Breast epithelium (tissue), 4 donors: ENCODE measurements at places on chromosomes 7 and 10.
A peak's percentile ranks its signal among the peaks of the same experiment; 100 is the strongest.

- no peaks in the 10 kb centered on the region for H3K36me3 ChIP-seq
- no peak for DNase-seq
- no peaks in the 10 kb centered on the region for H3K27me3 ChIP-seq
- no peaks in the 10 kb centered on the region for H3K4me1 ChIP-seq
- H3K27ac ChIP-seq = no peak overlapping the region
Observed at GRCh38 chr10:16603308-16603707, 81.6 kb upstream of the C1QL3 start.

- no peaks in the 10 kb centered on the region for H3K27me3 ChIP-seq
- H3K4me1 ChIP-seq = no peaks in the 10 kb centered on the region
- no peak overlapping the region for H3K27ac ChIP-seq
- no peak overlapping the region for H3K4me3 ChIP-seq
- no peak for DNase-seq
Observed at GRCh38 chr7:21565614-21566013, 22.8 kb downstream of the DNAH11 start.

DNA sequence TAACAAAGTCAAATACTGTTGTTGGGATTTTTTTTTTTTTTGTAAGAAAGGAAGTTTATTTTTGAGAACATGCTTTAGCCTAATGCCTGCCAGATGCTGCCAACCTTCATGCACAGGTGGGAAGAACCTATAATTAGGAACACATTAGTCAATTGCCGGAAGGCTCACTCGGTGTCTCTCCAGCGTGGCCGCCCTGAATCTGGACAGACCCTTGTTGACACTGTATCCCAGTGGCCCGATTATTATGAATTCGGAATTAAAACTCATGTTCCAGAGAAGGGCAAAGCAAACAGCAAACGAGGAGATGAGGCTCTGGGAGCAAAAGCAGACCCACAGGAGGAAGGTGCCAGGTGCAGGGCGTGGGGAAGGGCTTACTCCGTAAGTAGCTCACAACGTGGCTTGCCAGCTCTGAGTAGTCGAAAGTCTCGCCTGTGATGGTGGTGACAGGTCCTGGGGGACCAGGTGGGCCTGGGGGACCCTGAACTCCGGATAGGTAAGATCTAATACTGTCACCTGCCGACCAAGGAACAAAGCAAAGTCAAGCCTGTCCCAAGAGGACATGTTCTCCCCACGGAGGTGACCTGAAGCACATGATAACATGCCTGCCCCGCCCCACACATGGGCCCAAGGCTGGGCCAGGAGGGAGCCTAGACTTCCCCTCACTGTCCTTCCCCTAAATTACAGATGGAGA lies 48.3 kb downstream of the COL17A1 start:
- no peak for DNase-seq
- H3K27ac ChIP-seq = no peak overlapping the region
- no peaks in the 10 kb centered on the region for H3K36me3 ChIP-seq
- H3K4me1 ChIP-seq = no peaks in the 10 kb centered on the region
- H3K4me3 ChIP-seq = no peak overlapping the region

- no peak overlapping the region for H3K4me3 ChIP-seq
- no peak for DNase-seq
- H3K36me3 ChIP-seq = no peaks in the 10 kb centered on the region
- no peak overlapping the region for H3K27ac ChIP-seq
Observed at GRCh38 chr7:91291902-91292301, 27.7 kb downstream of the FZD1 start.

GRCh38 chr10:62381385-62382102 lies 7.4 kb downstream of the ZNF365 start:
- no peak for DNase-seq
- no peaks in the 10 kb centered on the region for H3K4me1 ChIP-seq
- H3K36me3 ChIP-seq = no peaks in the 10 kb centered on the region
- H3K4me3 ChIP-seq = no peak overlapping the region
- H3K27ac ChIP-seq = peak overlapping the region; percentile 38
- H3K27me3 ChIP-seq = no peaks in the 10 kb centered on the region

- DNase-seq = no peak
- peaks cover 34% of the 10 kb centered on the region for H3K27me3 ChIP-seq
- no peak overlapping the region for H3K4me3 ChIP-seq
- no peak overlapping the region for H3K27ac ChIP-seq
Observed at GRCh38 chr10:100766693-100767421, 21.5 kb downstream of the PAX2 start.

DNA sequence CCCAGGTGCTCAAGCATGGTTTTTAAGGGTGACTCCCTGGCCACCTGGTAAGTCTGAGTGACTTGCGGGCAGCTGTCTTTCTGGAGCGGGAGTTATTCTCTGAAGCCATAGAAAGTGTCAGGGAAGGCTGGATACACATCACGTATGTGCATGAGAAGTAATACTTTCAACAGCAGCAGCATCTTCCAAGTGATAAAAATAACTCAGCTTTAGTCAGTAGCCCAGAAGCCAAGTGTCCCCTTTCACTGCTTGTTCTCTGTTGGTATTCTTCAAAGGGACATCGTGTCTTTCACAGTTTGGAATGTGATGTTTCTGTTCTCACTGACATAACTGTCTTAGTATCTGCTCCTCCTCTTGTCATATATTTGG lies 97.6 kb downstream of the KIAA1217 start:
- no peaks in the 10 kb centered on the region for H3K36me3 ChIP-seq
- peaks cover 3% of the 10 kb centered on the region for H3K4me1 ChIP-seq
- no peaks in the 10 kb centered on the region for H3K27me3 ChIP-seq
- H3K4me3 ChIP-seq = no peak overlapping the region
- H3K27ac ChIP-seq = peak overlapping the region; percentile 67

DNA sequence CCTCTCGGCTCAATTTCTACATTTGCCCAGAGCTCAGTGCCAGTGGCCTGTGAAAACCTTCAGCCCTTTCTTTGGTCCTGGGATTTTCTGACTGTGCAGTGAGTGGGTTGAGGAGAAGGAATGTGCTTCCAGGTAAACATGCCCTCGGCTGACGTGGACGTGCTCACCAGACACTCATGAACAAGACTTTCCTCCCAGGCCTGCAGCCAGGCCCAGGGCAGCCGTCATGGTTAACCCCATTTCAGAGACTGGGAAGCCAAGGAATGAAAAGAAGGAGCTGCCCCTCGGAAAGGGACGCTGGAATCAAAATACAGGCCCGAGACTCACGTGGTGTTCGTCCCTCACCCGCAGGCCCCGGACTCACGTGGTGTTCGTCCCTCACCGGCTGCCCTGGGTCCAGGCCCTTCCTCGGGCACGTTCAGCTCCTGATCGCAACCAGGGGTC lies 8.8 kb upstream of the CALML5 start:
- H3K27ac ChIP-seq = no peak overlapping the region
- DNase-seq = no peak
- H3K4me1 ChIP-seq = peaks cover 3% of the 10 kb centered on the region
- H3K4me3 ChIP-seq = no peak overlapping the region
- no peaks in the 10 kb centered on the region for H3K27me3 ChIP-seq

DNA sequence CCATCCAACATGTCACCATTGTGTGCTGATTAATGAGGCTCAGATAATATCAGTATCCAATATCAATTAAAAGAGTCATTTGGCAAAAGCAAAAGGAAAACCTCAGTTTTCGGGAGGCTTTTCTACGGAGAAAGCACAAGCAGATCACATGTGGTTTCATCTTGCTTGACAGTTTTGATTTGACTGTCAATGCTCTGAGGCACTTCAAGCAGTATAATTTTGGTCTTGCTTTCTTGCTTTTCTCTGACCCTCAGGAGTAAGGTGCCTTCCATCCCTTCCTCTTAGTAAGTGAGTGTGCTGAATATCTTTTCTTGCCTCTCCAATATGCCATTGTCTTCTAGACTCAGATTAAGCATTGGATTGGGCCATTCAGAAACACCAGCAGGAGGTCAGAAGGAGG lies 115.5 kb upstream of the CALCR start:
- H3K36me3 ChIP-seq = no peaks in the 10 kb centered on the region
- no peak for DNase-seq
- no peak overlapping the region for H3K4me3 ChIP-seq

GRCh38 chr10:102752266-102752930 lies 8.7 kb downstream of the WBP1L start:
- no peak overlapping the region for H3K4me3 ChIP-seq
- peak overlapping the region; percentile 83 for H3K27ac ChIP-seq
- H3K27me3 ChIP-seq = no peaks in the 10 kb centered on the region

GRCh38 chr7:112097524-112097923 lies 108.7 kb downstream of the DOCK4 start:
- H3K27me3 ChIP-seq = no peaks in the 10 kb centered on the region
- DNase-seq = no peak
- H3K27ac ChIP-seq = no peak overlapping the region
- H3K4me3 ChIP-seq = no peak overlapping the region
- H3K4me1 ChIP-seq = no peaks in the 10 kb centered on the region
- no peaks in the 10 kb centered on the region for H3K36me3 ChIP-seq
